Cardiac ventricle fibroblast (primary cell): ENCODE measurements at places on chromosomes 3 and 15. TPM values are rescaled to one million over a fixed set of nuclear protein-coding genes. Genes with fewer than 3 reads are reported as not detected.

The GLCE gene
- total RNA-seq: 20.9 and 29.8 TPM in 2 replicates

The LRRC28 gene
- 14.6 and 28.3 TPM in 2 replicates for total RNA-seq

The AGTR1 gene
- 19.3 and 20.5 TPM in 2 replicates for total RNA-seq

The ZNF660 gene
- total RNA-seq: 0.94 and 1.3 TPM in 2 replicates
